Mesenteric fat pad (tissue), 1 donor: ENCODE measurements at places on chromosomes 7 and 10.

DNA sequence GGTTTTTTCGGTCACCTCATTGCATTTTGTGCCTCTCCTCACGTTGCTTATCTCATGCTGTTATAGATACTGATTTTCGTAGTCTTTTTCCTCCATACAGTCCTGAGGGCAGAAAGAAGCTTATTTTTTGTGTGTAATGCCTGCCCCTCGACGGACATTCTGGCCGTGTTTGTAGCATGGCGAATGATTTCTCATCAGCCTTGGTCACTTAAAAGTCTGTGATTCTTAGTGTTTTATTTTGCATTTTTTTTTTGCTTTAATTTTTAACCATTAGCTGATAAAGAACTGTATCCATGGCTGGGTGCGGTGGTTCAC, 469 bp upstream of the NOC3L start:
- DNase-seq = no peak

- no peak for DNase-seq
Measured at GRCh38 chr10:117170244-117170643, 27.0 kb upstream of the KCNK18 start.

GRCh38 chr7:12803542-12803941, 116.1 kb downstream of the ARL4A start:
- DNase-seq = no peak

DNA sequence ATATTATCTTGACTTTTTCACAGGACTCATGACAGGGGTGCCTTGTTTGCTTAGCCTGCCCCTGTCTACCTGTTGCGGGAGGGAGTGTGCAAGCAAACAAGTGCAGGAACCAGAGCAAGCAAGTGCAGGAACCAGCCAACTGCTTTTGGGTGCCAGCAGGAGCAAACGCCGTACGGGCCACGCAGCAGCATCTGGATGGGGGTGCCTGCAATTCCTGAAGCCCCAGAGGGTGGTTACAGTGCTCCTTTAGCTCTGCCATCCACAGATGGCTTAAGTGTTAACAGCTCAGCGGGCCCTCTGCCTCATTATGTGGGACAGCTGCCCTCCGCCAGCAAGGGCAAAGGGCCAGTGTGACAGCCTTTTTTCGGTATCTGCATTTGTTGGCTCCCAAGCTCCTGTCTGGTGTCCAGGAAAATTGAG, 83.5 kb downstream of the MICU1 start:
- no peak for DNase-seq

- DNase-seq = no peak
Measured at GRCh38 chr7:45420843-45421495, 153.2 kb upstream of the ADCY1 start.

- no peak for DNase-seq
Measured at GRCh38 chr7:117652943-117653680, 173.3 kb downstream of the CFTR start.

DNA sequence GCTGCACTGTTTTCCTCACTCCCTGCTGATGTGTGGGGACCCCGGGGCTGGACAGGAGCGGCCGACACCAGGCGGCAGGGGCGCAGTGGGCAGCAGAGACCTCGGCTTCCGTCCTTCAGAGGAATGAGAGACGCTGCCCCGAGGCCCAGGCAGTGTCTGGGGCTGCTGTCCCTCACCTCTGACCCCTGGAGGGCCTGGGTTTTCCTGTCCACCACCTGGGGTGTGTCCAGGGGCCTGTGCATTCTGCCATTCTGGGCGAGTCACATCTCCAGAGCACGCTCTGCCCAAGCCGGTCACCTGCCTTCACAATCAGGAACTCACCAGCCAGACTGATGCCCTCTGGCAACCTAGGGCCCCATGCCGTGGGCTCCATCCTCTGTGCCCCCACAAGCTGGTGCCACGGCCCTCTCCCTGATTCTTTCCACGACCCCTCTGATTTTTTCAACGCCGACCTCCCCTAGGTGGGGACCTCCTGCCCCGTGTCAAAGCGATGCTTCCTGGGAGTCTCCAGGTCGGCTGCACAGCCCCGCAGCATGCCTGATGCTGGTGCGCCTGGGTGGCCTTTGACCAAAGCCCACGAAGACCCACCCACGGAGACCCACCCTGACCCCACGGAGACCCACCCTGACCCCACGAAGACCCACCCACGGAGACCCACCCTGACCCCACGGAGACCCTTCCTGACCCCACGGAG, 53.7 kb upstream of the CFAP46 start:
- DNase-seq = no peak

- no peak for DNase-seq
Measured at GRCh38 chr10:72044417-72045041, 43.8 kb downstream of the SPOCK2 start.

DNA sequence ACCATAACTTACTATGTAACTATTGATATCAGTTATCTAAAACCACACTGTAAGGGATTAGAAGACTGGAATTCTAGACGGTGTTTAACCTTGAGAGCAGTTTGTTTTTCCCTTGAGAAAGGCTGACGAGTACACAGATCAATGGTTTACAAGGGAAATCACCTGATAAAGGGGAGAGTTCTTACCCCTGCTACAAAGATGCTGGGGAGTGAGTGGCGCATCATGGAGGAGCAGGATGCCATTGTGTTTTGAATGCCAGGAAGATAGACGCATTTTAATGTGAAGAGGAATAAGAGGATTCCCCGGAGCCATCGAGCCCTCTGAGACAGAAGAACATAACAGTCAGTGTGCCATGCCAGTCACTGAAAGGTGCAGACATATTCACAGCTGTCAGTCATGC, 145.2 kb downstream of the PKD1L1 start:
- no peak for DNase-seq

DNA sequence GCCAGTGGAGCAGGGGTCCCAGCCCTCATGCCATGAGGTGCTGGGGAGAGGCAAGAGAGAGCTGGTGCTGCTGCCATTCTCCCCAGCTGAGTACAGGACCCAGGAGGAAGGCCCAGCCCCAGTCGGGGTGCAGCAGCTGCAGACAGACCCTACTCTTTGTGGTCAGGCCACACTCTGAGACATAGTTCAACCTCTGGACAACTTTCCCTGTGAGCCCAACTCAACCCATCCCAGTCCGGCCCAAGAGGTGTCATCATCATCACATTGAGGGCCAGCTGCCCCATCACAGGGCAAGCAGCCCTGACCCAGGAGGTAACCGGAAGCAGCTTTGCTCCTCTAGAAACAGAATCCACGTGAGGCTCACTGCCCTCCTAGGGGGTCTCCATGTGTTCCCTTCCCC, 133.8 kb upstream of the KCNMA1 start:
- DNase-seq = peak; percentile 53

- DNase-seq = no peak
Measured at GRCh38 chr7:128396357-128396756, 13.4 kb downstream of the IMPDH1 start.

GRCh38 chr7:46321556-46322205, 400.6 kb upstream of the IGFBP3 start:
- DNase-seq = no peak

DNA sequence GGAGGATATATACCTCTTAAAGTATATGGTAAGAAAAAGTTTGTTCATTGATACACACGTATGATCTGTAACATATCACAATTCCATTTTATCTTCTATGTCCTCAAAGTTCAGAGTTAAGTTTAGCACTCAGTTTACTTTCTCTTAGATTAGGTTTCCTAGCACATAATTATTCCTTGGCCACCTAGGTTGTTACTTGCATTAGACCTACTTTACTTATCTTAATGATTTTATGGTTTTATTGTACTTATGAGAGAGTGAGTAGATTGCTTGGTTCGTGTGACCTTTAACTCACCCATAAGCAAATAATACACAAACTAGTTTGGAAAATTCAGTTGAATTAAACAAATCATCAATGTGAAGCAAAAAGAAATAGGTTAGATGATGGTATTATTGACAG, 33.9 kb upstream of the SP4 start:
- DNase-seq = no peak

GRCh38 chr7:103833401-103833800, 156.1 kb downstream of the RELN start:
- DNase-seq = no peak

DNA sequence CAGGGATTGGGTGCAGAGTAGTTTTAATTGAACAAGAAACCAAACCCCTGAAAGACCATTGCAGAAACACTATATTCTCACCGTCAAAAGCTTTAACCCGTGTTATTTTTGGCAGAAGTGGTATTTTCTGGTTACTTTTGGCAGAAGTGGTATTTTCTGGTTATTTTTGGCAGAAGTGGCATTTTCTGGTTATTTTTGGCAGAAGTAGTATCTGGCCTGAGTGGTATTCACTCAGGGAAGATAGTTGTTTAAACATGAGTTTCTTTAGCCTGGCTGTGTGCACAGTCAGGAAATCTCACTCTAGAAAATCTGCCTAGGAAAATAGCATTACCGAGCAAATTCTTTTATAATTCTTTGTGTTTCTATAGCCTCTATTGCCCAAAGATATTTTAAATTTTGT, 322.7 kb downstream of the GFRA1 start:
- DNase-seq = no peak

DNA sequence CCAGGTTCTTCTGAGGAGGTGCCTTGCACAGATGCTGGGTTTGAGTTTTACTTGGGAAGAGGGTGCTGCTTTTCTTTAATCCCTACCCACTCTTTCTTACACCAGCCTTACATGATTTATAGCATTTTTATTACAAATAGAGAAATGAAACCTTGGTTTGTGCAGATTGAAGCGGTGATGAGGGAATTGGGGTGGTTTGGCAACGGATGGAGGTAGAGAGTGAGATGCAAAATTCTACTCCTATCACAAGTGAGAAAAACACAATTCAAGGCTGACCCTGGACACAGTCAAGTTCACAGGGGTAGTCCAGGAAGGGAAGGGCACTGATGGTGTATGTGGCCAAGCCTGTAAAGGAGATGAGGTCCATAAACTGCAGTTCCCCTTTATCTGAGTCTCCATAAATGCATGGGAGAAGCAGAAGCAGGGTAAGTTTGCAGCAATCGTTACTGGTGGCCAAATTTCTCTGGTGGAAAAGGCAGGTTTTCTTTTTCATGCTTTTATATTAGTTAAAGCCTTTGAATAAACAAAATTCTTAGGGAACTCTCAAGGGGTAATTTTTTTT, 214.3 kb downstream of the JAZF1 start:
- DNase-seq = no peak

DNA sequence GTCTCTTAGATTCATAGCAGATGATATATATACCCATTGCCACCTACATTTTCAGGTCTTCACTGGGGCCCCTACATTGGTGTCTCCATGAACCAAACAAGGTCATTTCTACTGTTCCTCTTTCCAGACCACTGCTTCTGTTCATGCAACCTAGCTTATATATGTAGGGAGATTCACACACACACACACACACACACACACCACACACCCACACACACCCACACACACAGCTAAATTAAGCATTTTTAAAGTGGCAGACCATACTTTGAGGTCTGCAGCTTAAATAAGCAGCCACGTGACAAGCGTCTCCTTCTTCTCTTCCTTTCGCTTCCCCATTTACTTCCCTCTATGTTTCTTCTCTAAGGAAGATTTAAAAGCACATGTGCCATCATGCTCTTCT, 70.0 kb upstream of the CC2D2B start:
- DNase-seq = no peak

DNA sequence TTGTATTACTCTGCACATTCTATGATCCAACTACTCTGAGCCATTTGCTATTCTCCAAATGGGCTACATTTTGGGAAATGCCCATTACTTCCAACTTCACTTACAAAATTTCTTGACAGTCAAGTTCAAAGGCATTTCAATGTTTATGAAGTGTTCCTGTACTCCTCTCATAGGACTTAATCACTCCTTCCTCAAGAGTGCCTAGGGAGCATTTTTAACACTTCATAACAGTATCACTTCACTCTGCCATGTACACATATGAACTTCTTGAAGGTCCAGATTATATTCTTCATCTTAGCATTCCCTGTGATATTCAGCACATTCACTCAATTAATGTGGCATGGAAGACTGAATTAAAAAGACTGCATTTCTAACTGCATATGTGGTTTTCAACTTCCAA, 21.6 kb downstream of the OSBPL3 start:
- DNase-seq = no peak

GRCh38 chr10:26737730-26738129, 40.2 kb downstream of the PDSS1 start:
- DNase-seq = no peak

DNA sequence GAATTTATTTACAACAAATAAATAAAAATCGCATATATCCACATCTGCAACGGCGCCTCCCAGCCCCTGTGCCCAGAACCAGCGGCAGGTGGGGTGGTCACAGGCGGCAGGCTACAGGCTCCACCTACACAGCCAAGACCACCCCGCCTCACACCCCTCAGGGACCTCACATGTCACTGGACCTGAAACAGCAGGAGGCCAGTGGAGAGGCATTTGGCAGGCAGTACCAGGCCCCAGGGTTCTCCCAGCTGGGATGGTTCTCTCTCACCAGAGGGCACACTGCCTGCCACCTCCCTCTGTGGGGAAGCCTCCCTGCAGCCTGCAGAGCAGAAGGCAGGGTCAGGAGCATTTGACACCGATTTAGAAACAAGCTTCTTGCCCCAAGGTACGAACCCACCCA, 81.5 kb downstream of the MAD1L1 start:
- no peak for DNase-seq

GRCh38 chr7:101398396-101399289, 36.0 kb downstream of the COL26A1 start:
- no peak for DNase-seq

DNA sequence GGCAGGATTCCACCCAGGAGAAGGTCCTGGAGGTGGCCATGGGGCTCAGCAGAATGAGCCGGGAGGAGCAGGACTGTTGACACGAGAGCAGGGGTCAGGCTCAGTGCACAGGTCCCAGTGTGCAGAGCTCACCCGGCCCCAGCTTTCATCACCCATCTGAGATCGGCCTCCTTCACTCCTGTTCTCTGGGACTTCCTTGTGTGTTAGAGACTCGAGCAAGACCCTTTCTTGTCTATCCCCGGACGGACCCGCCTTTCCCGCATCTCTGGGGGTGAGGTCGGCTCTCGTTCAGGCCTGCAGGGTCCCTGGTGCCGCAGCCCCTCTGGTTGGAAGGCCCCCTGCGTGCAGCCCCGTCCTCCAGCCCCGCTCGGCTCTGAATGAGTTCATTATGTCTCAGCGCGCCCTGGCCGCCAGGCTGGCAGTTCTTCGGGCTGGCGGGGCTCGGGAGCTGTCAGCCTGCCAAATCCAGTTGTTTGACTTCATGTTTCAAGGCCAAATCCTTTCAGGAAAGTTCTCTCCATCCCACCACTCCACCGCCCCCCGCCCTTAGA, 127.9 kb downstream of the LHPP start:
- DNase-seq = no peak

- DNase-seq = no peak
Measured at GRCh38 chr7:33932832-33933468, 27.6 kb downstream of the BMPER start.

- DNase-seq = no peak
Measured at GRCh38 chr10:73577788-73578187, 13.4 kb downstream of the USP54 start.

DNA sequence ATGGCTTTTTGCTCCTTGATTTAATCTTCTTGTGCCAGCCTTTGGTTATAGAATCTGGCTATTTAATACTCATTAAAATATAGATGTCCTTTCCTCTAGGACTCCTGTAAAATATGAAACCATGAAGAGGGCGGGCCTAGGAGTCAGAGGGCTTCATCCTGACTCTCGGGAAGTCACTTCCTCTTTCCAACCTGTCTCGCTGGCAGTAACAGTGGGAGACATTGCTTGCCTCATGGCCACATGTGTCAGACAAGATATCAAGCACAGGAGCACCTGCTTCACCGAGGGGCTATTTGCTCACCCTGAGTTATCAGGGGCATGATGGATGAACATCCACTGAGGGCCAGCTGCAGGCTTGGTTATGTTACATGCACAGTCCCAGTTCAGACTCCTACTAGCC, 31.0 kb downstream of the SLIT1 start:
- no peak for DNase-seq
